ENCODE measurements at places on chromosomes 16 and 17.

DNA sequence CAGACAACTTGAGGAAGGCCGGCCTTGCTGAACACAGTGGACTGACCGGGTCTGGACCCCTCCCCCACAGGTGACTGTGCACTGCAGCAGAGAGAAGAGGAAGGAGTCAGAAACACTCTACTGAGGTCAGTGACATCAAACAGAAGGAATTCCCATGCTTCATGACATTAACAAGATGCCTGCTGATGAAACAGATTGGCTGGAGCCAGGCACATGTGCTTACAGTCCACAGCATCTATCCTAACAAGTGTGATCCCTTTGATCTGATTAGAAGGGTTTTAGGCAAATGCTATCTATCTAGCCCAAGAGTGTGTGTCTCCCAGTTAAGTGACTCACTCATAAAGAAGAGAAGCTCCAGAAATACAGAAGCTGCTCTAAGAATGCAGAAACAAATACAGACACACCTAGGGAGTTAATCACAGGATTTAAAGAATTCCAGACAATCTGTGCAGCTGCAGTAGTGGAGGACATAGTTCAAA lies 90.2 kb downstream of the SYCE1L start:
- no peak for DNase-seq

GRCh38 chr17:80261159-80261894 lies 675 bp downstream of the RNF213 start:
- DNase-seq: peak; percentile 85

- no peak for DNase-seq
These were observed 427.9 kb downstream of the CDH11 start for GRCh38 chr16:64693946-64694345.

- no peak for DNase-seq
These were observed 184.6 kb upstream of the WSB1 start for GRCh38 chr17:27109346-27109745.

- no peak for DNase-seq
These were observed 2.0 kb downstream of the TMEM11 start for GRCh38 chr17:21211825-21212479.

DNA sequence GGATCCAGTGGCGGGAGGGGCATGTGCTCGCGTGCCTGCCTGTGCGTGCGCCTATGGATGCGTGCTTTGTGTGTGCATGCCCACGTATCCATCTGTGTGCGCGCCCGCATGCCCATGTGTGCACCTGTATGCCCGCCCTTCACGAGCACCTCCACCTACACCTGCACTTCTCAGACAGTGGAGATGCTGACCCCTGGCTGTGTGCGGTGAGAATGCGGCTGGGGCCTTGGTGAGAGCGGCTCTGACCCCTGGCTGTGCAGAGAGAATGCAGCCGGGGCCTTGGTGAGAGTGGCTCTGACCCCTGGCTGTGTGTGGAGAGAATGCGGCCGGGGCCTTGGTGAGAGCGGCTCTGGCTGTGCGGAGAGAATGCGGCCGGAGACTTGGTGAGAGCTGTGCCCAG lies 33.9 kb downstream of the AXIN1 start:
- no peak for DNase-seq

- DNase-seq: no peak
These were observed 7.8 kb upstream of the CHST6 start for GRCh38 chr16:75502916-75503605.

DNA sequence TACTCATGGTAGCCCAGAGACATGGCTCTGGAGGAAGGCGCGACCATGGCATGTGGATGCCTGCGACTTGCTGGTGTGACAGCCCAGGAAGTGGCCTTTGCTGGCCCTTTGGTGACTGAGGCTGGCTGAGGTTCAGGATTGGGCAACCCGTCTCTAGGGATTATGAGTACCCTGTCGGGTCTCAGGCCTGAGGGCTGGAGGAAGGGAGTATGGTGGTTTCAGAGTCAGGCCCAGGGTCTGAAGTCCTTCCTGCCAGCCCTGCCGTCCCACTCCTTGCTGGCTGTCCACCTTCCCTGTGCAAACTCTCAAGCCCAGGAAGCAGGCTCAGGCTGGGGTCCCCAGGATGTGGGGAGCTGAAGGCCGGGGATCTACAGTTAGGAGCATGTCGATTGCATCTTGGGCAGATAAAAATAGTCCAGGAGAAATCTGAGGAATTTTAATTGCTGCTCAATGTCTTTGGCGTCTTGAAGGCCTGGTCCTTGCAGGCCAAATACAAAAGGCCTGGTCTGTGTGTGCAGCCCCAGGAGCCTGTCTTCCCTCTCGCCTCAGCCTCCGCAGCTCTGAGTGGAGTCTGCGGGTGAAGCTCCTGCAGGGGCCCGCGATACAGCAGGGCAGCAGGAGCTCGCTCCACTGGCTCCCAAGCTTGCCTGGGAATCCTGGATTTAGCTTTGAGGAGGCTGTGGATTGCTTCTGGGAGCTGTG lies 52.5 kb downstream of the NKD1 start:
- no peak for DNase-seq

DNA sequence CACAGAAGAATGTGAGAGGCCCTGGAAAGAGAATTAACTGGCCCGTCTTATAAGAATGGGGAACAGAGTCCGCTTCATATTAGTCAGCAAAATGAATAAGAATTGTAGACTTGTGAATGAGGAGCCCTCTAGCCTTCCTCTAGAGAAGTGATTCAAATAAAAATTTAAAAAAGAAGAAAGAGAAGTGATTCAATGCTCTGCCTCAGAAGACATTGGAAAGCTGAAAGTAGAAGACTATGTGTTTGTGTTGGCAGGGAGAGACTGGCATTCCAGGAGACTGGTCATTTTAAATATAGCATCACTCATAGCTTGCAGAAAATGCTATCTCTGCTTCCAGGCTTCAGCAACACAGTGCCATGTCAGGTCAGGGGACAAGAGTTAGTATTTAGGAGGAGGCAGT lies 190.6 kb upstream of the HS3ST3A1 start:
- no peak for DNase-seq

DNA sequence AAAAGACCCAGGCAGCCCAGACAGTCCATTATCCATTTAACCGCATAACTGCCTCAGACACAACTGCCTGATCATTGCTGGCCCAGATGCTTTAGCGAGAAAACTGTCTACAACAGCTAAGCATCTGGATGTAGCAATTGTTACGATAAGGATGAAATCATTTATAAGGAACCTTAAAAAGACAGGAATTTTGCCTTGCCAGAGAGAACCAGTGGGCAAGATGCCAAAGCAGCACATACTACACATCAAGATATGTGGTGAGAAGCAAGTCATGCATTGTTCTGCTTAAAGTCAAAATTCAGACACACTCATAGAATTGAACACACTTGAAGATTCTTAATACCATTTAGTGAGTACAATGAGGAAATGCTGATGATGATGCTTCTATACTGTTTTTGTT lies 1525.3 kb downstream of the CDH8 start:
- no peak for DNase-seq

GRCh38 chr16:1182316-1182671 lies 29.4 kb downstream of the CACNA1H start:
- no peak for DNase-seq

Measured in CD4-positive, alpha-beta T cell treated with Interleukin-21 for 1 hour (primary cell).